ENCODE measurements at places on chromosomes 1 and 21.
A peak's percentile ranks its signal among the peaks of the same experiment; 100 is the strongest.

GRCh38 chr1:59026472-59026948, 242.7 kb upstream of the JUN start:
- H3K27me3 ChIP-seq = no peaks in the 10 kb centered on the region
- no peak overlapping the region for H3K4me3 ChIP-seq
- no peak overlapping the region for H3K27ac ChIP-seq
- no peak for DNase-seq
- no peaks in the 10 kb centered on the region for H3K36me3 ChIP-seq
- H3K4me1 ChIP-seq = peaks cover 14% of the 10 kb centered on the region

GRCh38 chr1:244778344-244778743, 57.1 kb upstream of the COX20 start:
- H3K27ac ChIP-seq = no peak overlapping the region
- H3K4me3 ChIP-seq = no peak overlapping the region
- peak; percentile 92 for DNase-seq
- H3K4me1 ChIP-seq = peaks cover 9% of the 10 kb centered on the region
- no peaks in the 10 kb centered on the region for H3K36me3 ChIP-seq

DNA sequence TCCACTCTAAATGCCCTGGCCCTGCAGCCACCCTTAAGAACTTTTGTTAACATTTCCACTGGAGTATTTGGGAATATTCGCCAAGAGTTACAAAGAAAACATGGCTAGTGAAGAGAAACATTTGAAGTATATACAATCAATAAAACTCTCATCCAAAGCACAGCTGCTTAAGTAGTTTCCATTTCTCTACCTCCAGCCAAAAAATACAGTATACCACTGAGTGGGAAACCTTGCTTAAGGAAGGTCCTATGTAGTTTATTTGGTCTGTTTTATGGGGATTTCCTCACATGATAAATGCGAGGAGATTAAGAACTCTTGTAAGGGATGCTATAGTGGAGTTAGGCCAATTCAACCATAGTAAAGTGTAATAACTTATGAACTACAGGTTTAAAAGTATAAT, 382.5 kb downstream of the NEGR1 start:
- no peaks in the 10 kb centered on the region for H3K4me1 ChIP-seq
- H3K27me3 ChIP-seq = no peaks in the 10 kb centered on the region
- H3K4me3 ChIP-seq = no peak overlapping the region
- no peak for DNase-seq
- H3K27ac ChIP-seq = no peak overlapping the region

DNA sequence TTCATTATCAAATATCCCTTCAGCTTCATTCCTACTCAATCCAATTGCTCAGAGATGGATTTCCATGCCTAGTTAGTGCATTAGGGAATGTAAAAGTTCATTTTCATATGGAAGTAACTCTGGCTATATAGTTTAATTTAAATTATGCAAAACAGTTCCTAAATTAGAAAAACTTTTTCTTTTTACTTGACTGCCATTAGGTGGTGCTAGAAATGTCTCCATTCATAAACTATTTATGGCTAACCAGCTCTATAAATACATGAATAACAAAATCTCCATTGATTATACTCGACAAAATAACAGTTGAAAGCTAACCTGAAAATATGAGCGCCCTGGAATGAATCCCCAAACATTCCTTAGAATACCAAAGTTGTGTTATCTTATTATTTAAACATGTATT, 311.4 kb downstream of the USH2A start:
- no peaks in the 10 kb centered on the region for H3K36me3 ChIP-seq
- no peak overlapping the region for H3K4me3 ChIP-seq
- H3K27ac ChIP-seq = no peak overlapping the region
- H3K27me3 ChIP-seq = peaks cover 94% of the 10 kb centered on the region

DNA sequence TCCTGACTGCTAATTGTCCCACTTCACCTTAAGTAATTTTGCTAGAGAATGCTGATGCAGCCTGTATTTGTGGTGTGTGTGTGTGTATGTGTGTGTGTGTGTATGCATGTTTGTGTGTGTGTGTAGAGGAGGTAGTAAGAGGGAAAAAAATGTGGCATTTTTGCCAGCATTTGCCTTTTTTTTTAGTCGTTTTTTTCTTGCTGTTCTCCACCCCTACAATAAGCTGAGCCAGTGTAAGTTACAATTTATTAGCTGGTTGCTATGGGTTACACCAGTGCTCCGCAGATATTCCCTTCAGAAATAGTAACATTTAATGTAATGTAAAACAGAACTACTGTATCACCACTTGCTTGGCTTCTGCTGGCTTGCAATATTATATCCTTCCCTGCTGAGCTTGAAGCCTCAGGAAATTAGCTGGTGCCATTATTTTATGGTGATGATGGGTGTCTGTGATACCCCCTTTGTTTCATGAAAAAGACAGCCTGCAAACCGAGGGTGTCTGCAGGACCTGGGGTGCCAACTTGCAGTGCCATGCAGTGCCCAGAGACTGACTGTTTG, 23.4 kb upstream of the IGSF3 start:
- H3K27me3 ChIP-seq = no peaks in the 10 kb centered on the region
- H3K4me1 ChIP-seq = peaks cover 34% of the 10 kb centered on the region
- H3K27ac ChIP-seq = no peak overlapping the region
- H3K36me3 ChIP-seq = peaks cover 8% of the 10 kb centered on the region
- no peak for DNase-seq

- H3K4me3 ChIP-seq = no peak overlapping the region
- H3K27ac ChIP-seq = no peak overlapping the region
- H3K4me1 ChIP-seq = no peaks in the 10 kb centered on the region
- no peak for DNase-seq
Measured at GRCh38 chr1:45411510-45411899, 71.3 kb upstream of the MUTYH start.

DNA sequence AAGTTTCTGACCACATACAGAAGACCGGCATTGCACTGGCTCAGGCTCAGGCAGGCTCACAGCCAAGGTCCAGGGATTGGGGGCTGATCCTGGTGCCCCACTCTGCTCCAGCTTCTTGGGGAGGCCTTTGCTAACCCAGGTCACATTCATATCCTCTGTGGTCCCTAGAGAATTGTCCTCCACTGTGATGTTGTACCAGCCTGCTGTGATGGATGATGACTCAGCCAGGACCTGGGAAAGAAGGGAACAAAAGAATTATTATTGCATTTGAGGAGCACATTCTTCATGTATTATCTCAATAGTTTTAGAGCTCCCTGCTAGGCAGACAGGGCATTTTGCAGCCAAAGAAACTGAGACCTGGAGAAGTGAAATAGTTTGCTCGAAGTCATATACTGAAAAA, 114.3 kb upstream of the ETV3 start:
- no peak for DNase-seq
- H3K27ac ChIP-seq = no peak overlapping the region
- no peaks in the 10 kb centered on the region for H3K36me3 ChIP-seq
- peaks cover 76% of the 10 kb centered on the region for H3K27me3 ChIP-seq
- H3K4me1 ChIP-seq = no peaks in the 10 kb centered on the region
